Calu3 (cell line): ENCODE measurements at places on chromosomes 6 and 20. TPM values are rescaled to one million over a fixed set of nuclear protein-coding genes. Genes with fewer than 3 reads are reported as not detected.

DNA sequence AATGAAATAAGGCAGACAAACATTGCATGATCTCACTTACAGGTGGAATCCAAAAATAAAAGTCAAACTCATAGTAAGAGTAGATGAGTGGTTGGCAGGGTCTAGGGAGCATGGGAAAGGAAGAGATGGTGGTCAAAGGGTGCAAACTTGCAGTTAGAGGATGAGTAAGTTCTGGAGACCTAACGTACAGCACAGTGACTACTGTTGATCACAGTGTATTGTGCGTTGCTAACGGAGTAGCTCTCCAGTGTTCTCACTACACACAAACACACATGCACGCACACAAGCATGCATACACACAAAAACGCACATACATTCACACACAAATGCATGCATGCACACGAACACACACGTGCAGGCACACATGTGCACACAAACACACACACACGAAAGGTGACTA is 54.9 kb downstream of the LY86 start:
- no peak overlapping the region for H3K4me3 ChIP-seq
- no peak overlapping the region for H3K27ac ChIP-seq
- no peaks in the 10 kb centered on the region for H3K36me3 ChIP-seq
- peaks cover 10% of the 10 kb centered on the region for H3K27me3 ChIP-seq

GRCh38 chr6:160088069-160088783 is 33.4 kb upstream of the SLC22A1 start:
- H3K4me3 ChIP-seq, result no peak overlapping the region
- no peaks in the 10 kb centered on the region for H3K4me1 ChIP-seq
- DNase-seq, result peak; percentile 56
- H3K27me3 ChIP-seq, result no peaks in the 10 kb centered on the region

DNA sequence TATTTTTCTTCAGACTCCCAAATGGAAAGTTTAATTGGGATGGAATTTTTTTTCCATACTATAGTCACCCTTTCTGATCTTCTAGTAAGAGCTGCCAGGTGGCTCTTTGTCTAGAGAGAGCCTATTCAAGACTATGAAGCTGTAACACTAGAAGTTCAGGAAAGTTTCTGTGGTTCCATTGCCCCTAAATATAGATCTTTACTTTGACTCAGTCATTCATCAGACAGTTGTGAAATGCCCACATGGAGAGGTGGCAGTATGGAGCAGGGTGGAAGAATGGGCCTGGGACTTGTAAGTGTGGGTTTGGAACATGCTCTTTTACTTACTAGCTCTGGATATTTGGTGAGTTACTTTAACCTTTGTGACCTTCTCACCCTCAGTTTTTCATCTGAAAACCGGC is 87.8 kb downstream of the CTNNBL1 start:
- no peaks in the 10 kb centered on the region for H3K4me1 ChIP-seq
- no peak for DNase-seq

DNA sequence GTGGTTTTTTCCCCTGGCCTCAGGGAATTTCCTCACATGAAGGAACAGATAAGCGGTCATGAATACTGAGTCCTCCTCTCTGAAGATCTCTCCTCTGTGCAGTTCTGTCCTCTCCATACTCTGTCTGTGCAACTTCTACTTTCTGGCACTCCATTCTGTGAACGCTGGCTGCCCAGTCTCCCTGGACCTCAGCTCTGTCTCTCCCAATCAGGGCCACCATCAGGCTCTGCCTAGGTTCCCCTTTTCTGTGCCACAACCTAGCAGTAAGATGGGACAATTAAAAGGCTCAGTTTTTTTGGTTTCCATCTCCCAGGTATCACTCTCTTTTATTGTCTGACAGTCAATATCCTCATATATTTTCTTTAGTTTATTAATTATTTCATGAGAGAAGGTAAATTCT is 4.8 kb upstream of the ADGB start:
- H3K4me1 ChIP-seq, result no peaks in the 10 kb centered on the region
- no peaks in the 10 kb centered on the region for H3K27me3 ChIP-seq
- H3K4me3 ChIP-seq, result no peak overlapping the region

GRCh38 chr6:21596949-21597682 is 3.6 kb downstream of the SOX4 start:
- no peak overlapping the region for H3K4me3 ChIP-seq
- H3K27ac ChIP-seq, result no peak overlapping the region
- H3K4me1 ChIP-seq, result peaks cover 11% of the 10 kb centered on the region
- DNase-seq, result no peak
- H3K27me3 ChIP-seq, result no peaks in the 10 kb centered on the region

DNA sequence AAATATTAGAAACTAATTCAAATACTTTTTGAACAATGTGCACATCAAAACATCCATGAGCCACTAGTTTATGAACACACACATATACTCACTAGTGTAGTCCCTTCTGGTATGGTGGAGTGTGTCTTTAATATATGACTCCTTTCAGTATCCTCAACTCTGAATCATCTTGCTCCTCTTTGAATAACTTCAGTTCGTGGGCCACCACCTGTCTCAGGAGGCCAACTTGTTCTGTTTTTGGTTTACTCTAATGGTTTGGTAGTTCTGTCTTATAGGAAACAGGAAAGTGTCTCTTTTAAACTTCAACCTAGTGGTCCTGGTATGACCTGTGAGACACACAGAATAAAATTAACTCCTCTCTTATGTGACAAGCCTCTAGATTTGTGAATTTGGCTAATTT is 55.6 kb downstream of the ZNF292 start:
- peaks cover 30% of the 10 kb centered on the region for H3K36me3 ChIP-seq
- no peaks in the 10 kb centered on the region for H3K27me3 ChIP-seq
- no peak overlapping the region for H3K27ac ChIP-seq
- peaks cover 33% of the 10 kb centered on the region for H3K4me1 ChIP-seq
- H3K4me3 ChIP-seq, result no peak overlapping the region

- DNase-seq, result no peak
- H3K4me1 ChIP-seq, result no peaks in the 10 kb centered on the region
- no peaks in the 10 kb centered on the region for H3K36me3 ChIP-seq
Observed at GRCh38 chr20:10157549-10157948, 61.1 kb upstream of the SNAP25 start.

DNA sequence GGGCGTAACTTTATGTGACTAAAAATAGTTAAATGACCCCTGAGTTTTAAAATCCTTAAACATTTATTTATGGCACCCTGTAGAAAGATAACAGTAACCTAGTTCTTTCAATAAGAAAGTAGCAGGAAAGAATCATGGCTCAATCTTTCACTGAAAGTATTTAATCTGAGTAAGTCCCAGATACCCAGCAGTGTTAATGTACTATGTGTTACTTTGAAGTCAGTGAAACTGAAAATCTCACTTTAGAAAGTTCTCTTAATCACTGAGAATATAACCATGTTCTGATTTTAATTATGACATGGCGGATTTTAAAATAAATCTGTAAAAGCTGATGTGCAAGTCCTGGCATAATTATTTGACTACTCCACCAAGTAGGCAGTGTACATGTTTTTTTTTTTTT is 8.1 kb upstream of the HEY2 start:
- H3K4me3 ChIP-seq, result no peak overlapping the region
- no peaks in the 10 kb centered on the region for H3K36me3 ChIP-seq
- H3K4me1 ChIP-seq, result no peaks in the 10 kb centered on the region
- peaks cover 8% of the 10 kb centered on the region for H3K27me3 ChIP-seq

DNA sequence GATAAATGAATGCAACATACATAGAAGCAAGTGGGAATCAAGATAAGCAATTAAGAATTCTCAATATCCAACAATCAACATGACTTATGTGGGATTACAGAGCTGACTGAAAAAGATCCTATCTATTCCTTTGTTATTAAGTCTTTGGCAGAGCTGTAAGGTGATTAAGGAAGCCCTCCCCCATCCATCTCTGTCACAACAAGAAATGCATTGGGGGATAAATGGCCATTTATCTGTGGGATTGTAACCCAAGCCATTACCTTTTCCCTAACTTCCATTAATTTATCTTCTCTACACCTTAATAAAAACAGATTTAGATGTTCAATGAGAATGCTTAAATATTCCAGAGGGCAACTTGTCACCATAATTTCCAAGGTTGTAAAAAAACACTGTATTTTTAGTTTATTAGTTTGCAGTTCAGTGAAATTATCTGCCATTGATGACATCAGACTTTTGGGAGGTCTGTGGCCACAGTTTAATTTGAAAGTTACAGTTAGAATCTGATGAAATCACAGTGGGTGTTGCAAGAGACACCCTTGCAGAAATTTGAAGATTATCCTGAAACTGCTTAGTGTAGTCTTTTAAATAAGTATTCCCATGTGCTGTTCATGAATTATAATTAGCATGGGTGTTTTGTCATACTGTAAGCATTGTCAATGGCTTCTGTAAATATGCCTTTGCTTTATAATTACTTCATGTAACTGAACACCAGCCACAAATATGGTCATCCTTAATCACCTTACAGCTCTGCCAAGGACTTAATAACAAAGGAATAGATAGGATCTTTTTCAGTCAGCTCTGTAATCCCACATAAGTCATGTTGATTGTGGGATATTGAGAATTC is 49.4 kb upstream of the FYN start:
- no peak overlapping the region for H3K27ac ChIP-seq
- no peak overlapping the region for H3K4me3 ChIP-seq

DNA sequence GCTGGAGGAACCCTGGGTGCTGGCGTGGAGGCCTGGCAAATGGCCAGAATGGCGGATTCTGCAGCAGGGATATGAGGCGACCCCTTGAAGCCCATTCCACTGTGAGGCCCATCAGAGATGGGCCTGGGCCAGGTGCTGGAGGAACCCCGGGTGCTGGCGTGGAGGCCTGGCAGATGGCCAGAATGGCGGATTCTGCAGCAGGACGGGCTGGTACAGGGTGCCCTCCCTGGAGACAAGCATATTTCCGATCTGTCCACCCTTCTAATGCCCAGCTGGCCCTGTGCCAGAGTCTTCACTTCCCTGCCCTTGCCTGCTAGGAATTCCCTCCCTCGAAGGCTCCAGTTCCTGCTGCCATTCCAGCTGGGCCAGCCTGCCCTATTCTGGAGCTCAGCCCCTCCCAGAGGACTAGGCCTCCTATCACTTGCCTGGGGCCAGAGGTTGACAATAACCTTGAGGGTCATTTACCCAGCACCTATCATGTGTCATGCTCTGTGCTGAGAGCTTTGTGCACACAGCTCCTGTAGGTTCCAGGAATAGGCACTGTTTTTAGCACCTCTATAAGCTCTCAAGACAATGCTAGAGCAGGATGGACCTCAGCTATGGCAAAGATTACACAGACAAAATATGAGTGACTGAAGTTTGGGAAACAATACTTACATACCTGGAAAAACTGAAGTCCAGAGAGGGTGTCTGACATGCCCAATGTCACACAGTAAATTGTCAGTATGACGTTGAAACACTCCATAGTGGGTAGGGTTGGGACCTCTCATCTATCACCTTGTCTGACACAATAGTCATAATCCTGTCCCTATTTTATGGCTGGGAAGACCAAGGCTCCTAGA is 21.4 kb downstream of the SUN5 start:
- DNase-seq, result peak; percentile 40
- H3K27ac ChIP-seq, result no peak overlapping the region
- peaks cover 8% of the 10 kb centered on the region for H3K36me3 ChIP-seq
- H3K4me1 ChIP-seq, result no peaks in the 10 kb centered on the region
- H3K4me3 ChIP-seq, result no peak overlapping the region

GRCh38 chr6:137240168-137240567 is 21.0 kb upstream of the IFNGR1 start:
- H3K27me3 ChIP-seq, result no peaks in the 10 kb centered on the region
- H3K27ac ChIP-seq, result no peak overlapping the region
- DNase-seq, result no peak
- H3K4me3 ChIP-seq, result no peak overlapping the region
- H3K4me1 ChIP-seq, result peaks cover 38% of the 10 kb centered on the region

GRCh38 chr20:9024606-9025005 is 44.3 kb upstream of the PLCB4 start:
- DNase-seq, result no peak
- H3K27ac ChIP-seq, result no peak overlapping the region
- H3K36me3 ChIP-seq, result peaks cover 5% of the 10 kb centered on the region
- H3K4me1 ChIP-seq, result peaks cover 9% of the 10 kb centered on the region
- H3K4me3 ChIP-seq, result no peak overlapping the region
- no peaks in the 10 kb centered on the region for H3K27me3 ChIP-seq

- H3K4me3 ChIP-seq, result no peak overlapping the region
- DNase-seq, result no peak
- H3K27me3 ChIP-seq, result no peaks in the 10 kb centered on the region
- H3K4me1 ChIP-seq, result peaks cover 42% of the 10 kb centered on the region
- H3K27ac ChIP-seq, result no peak overlapping the region
Observed at GRCh38 chr6:165186041-165186440, 123.4 kb downstream of the C6orf118 start.

GRCh38 chr6:21869085-21869771 is 275.7 kb downstream of the SOX4 start:
- no peak for DNase-seq
- no peaks in the 10 kb centered on the region for H3K27me3 ChIP-seq
- H3K36me3 ChIP-seq, result no peaks in the 10 kb centered on the region

GRCh38 chr6:46011188-46012085 is 4.2 kb downstream of the CLIC5 start:
- H3K27ac ChIP-seq, result peak overlapping the region; percentile 77
- peaks cover 27% of the 10 kb centered on the region for H3K4me1 ChIP-seq
- peak; percentile 49 for DNase-seq
- peak overlapping the region; percentile 53 for H3K4me3 ChIP-seq
- H3K27me3 ChIP-seq, result peaks cover 19% of the 10 kb centered on the region
- H3K36me3 ChIP-seq, result peaks cover 16% of the 10 kb centered on the region

GRCh38 chr6:122449069-122449468 is 22.5 kb downstream of the SERINC1 start:
- peaks cover 55% of the 10 kb centered on the region for H3K36me3 ChIP-seq
- H3K27ac ChIP-seq, result no peak overlapping the region
- H3K27me3 ChIP-seq, result no peaks in the 10 kb centered on the region

GRCh38 chr6:150894935-150895552 is 29.5 kb downstream of the MTHFD1L start:
- H3K27me3 ChIP-seq, result no peaks in the 10 kb centered on the region
- peaks cover 18% of the 10 kb centered on the region for H3K4me1 ChIP-seq

GRCh38 chr6:95596021-95596420 is 18.7 kb downstream of the MANEA start:
- DNase-seq, result peak; percentile 20
- H3K36me3 ChIP-seq, result no peaks in the 10 kb centered on the region
- H3K4me1 ChIP-seq, result peaks cover 28% of the 10 kb centered on the region
- no peak overlapping the region for H3K4me3 ChIP-seq
- no peaks in the 10 kb centered on the region for H3K27me3 ChIP-seq
- peak overlapping the region; percentile 66 for H3K27ac ChIP-seq

DNA sequence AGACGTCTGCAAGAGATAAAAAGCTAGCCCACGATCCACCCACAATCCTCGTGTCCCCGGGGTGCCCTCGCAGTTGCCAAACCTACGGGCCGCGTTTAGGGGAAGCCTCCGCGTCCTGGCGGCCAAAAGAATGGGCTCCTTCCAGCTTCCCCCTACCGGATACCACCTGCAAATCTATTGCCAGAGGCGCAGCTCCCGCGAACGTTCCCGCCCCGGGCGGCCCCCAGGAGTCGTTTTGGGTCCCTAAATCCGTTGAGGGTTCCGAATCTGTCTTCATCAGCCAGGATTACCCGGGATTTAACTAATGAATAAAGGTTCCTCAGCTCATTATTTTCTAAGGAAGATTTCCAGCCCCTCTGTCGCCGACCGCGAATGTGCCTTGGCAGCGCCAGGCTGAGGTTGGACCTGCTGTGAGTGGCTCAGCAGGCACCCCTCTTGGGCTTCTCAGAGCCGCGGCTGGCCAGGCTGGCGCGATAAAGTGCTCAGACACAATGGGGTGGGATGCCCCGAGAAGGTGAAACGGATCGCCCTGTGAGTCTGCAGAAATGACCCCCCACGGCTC is 2.8 kb upstream of the VSX1 start:
- H3K36me3 ChIP-seq, result no peaks in the 10 kb centered on the region
- no peaks in the 10 kb centered on the region for H3K4me1 ChIP-seq
- no peak overlapping the region for H3K27ac ChIP-seq

SLC17A1 gene
- total RNA-seq, result not detected in 2 replicates

PRSS16 gene
- total RNA-seq, result 29.4 and 31.3 TPM in 2 replicates

SYNDIG1 gene
- total RNA-seq, result not detected in 2 replicates

SLC22A7 gene
- total RNA-seq, result not detected in 2 replicates

C6orf141 gene
- 60.9 and 74.2 TPM in 2 replicates for total RNA-seq

ABHD16B gene
- 0.24 TPM in 1 of 2 replicates, not detected in the other for total RNA-seq

DLK2 gene
- total RNA-seq, result 0.59 and 0.86 TPM in 2 replicates
